Activated CD8-positive, alpha-beta memory T cell treated with anti-CD3 and anti-CD28 coated beads for 1 hour (primary cell): ENCODE measurements at places on chromosomes 3 and 15.

- DNase-seq, result no peak
Observed at GRCh38 chr3:101868534-101869464, 19.5 kb downstream of the NFKBIZ start.

DNA sequence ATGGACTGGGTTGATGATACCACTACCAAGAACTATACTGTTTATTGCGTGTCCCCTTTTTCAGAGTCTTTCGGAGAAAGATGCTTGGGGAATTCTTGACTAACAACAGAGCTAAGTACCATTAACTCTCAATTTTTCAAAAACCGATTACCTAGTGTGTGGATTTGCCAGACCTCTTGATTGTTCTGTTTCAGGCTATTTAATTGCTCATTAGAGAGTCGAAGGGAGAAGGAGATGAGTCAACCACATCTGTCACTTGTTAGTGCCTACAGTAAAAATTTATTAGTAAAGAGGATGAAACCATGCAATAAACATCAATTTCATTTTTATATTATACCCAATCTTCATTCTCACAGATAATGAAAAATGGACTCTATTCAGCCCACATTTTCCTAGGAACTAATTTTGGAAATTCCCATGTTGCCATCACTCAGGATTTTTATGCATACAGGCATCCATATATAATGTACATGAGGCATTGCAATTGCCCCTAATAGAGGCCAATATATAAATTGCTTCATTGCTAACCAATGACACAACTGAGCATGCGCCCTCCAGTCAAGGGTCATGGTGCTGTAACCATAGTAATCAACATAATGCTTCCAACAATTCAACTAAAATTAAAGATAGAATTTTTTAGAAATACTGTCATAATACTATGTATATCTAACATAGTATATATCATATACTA lies 541.7 kb downstream of the TBL1XR1 start:
- DNase-seq, result no peak

GRCh38 chr3:44186712-44187111 lies 55.0 kb upstream of the TOPAZ1 start:
- no peak for DNase-seq

DNA sequence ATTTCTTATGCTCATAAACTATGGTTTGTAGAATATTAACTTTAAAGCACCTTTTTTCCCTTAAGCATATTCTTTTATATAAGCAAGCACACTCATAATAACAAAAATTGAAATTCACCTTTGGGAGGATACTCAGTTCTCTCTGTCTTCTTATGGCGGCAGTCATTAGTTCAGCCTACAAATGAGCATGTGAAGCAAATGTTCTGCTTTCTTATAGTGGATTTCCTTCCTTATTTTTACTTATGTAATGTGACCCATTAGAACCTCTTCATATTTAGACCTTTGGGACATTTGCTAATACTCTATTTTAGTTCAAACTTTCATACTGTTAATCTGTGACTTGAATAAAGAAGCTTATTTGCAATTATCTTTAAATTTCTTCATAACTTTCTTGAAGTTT lies at the start of gene P2RY13:
TSS of gene P2RY13 (minus strand) at position 187 of the 400 bp plus-strand sequence. CDS start at position 166, 21 bp downstream.
- no peak for DNase-seq

DNA sequence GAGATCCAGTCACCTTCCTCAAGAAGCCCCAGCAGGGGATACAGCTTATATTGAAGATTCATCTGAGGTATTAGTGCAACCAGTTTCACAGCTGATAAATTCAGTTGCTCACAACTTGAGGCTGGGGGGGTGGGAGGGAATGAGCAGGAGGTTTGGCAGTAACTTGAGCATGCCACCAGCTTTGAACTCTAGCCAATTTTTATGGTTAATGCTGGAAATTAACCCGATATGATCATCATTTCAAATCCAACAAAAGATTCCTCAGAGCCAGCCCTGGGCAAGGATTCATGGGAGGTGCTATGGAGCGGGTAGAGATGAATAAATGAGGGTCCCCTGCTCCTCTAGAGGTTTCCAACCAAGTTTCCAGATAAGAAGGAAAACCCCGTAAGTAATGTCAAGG lies 73.1 kb upstream of the HES1 start:
- no peak for DNase-seq

- no peak for DNase-seq
Observed at GRCh38 chr15:70835841-70836240, 18.1 kb downstream of the LARP6 start.

DNA sequence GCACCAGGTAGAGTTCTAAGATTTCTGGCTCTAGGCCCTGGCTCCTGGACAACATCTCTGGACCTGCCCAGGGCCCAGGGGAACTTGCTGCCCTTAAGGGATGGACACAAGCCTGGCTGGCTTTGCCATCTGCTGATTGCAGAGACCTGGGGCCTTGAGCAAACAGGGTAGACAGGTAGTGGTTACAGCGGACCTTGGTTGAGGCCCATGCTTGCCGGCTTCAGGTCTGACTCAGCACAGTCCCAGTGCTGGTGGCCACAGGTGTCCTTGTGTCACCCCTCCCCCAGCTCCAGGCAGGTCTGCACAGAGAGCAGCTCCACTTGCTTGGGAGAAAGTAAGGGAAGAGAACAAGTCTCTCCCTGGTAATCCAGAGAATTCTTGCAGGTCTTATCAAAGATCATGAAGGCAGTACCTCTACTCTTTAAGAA lies 15.9 kb upstream of the ACTL6A start:
- DNase-seq, result no peak

GRCh38 chr3:46883054-46883829 lies 5.7 kb downstream of the PTH1R start:
- no peak for DNase-seq

DNA sequence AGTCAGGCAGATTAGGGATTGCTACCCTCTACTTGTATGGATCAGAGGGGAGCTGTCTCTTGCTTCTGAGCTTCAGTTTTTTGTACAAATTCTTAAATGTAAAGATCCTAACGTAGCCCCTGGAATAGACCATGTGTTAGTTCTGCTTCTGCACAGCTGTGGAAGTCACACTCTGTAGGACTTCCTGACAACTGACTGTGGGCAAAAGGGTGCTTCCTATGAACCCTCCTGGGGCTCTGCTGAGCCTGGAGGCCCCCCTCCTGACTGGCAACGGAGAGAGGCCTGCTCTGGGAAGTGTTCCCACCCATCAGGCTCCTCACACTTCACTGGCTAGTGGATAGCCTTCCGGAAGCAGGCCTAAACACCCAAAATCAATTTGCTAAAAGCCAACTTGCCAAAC lies 131.0 kb downstream of the RPLP1 start:
- no peak for DNase-seq

DNA sequence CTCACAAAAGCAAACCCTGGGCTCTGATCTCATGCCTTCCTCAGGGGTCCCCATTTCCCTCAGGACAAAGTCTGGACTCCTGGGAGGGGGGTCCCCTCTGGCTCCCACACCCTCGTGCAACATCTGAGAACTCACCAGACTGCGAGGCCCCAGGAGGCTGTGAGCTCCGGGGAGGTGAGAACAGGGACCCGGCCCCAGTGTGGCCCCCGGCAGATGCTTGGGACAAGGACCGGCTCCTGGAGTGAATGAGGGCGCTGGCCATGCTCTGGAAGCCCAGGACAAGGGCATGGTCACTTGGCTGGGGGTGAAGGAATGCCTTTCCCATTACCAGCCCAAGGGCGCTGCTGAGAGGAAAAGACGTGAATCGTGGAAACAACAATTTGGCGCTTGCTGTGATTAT lies 48.0 kb downstream of the LINGO1 start:
- no peak for DNase-seq

GRCh38 chr3:168813225-168813802 lies 717.6 kb upstream of the GOLIM4 start:
- no peak for DNase-seq

- no peak for DNase-seq
Observed at GRCh38 chr3:59885101-59885500, 835.3 kb upstream of the CFAP20DC start.

GRCh38 chr3:186264608-186265400 lies 97.2 kb downstream of the DGKG start:
- no peak for DNase-seq

DNA sequence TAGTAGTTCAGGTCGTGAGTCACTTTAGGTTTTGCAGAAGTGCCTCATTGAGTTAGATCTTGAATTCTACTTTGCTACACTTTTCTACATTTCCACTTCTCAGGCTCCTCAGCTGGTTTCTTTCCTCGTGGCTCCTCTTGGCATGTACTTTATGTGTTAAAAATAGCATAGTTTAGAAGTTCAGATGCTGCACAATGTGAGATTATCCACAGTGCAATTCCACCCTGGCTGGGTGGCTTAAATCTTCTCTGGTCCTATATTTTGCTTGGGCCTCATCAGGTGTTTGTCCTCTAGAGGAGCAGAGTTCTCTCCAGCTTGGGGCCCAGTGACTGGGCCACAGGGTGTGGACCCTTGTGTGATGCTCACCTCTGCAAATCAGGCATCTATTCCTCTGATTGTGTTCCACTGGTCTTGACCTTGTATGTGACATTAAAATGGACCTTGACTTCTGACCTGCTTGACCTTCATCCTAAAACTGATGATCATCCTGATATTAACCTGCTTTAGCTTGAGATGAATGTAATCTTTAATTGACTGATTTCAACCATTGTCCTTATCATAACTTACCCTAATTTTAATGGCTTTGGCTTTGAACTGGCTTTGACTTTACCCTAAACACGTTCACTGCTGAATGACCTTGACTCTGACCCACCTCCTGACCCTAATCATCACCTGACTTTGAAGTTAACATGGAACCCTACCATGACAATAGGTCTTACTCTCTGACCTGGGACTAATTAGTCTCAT lies 63.9 kb upstream of the ACAD9 start:
- no peak for DNase-seq

- no peak for DNase-seq
Observed at GRCh38 chr3:12884790-12885582, 43.6 kb upstream of the RPL32 start.

DNA sequence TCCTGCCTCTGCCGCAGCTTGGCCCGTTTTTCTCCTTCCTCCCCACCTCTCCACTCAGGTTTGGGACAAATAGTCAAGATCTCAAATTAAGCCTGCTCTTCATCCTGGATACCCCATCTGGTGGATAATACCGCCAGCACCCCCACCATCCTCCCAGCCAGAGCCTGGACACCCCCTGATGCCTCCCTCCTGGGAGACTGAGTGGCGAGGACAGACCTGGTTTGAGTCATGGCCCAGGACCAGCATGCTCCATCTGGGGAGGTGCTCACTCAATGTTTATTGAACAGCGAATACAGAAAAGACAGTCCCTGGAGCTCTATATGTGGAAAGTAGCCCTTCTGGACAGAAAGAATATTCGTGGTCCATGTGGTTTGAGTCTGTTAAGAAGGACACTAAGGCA lies 23.3 kb downstream of the CTSH start:
- no peak for DNase-seq

GRCh38 chr3:186307594-186308221 lies 54.3 kb downstream of the DGKG start:
- no peak for DNase-seq

- no peak for DNase-seq
Observed at GRCh38 chr15:67142092-67142766, 76.8 kb downstream of the SMAD3 start.

- DNase-seq, result no peak
Observed at GRCh38 chr3:111319598-111319997, 222.4 kb upstream of the CD96 start.

DNA sequence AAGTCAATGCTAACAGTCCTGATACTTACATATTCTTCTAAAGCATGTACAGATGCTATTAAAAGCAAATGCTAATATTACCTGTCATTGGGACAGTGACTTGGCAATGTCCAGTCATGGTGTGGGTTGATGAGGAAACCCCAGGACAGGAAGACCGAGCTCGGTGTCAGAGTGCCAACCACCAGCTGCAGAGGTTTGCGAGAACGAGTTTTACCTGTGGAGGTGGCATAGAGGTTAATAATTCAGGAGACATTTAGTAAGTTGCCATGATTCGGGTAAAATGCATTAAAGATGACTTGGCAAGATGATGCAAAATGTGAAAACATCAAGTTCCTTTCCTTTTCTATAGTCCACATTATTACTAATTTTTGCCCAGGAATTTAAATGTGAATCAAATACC lies 94.5 kb downstream of the ABI3BP start:
- no peak for DNase-seq

- DNase-seq, result no peak
Observed at GRCh38 chr3:63936925-63937324, 24.7 kb upstream of the SCAANT1 start.

- DNase-seq, result peak; percentile 17
Observed at GRCh38 chr3:98556164-98557130, 24.7 kb downstream of the GPR15 start.

DNA sequence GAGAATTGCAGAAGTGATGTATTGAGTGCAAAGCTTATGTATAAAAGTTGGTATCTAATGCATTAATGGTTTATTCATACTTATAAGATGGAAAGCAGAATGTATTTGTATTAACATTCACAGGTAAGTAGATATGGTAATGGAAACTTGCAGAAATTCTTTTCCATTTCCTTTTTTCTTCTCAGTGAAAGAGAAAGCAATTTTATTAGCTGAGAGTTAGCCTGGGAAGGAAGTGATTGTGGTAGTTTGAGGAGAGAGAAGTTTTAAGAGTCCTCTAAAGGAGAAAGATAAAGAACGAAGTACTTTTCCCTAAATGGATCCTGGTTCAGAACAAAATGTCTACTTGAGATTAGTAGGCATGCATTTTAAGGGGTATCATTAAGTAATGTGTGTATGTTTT lies 60.1 kb upstream of the OSTN start:
- DNase-seq, result no peak

DNA sequence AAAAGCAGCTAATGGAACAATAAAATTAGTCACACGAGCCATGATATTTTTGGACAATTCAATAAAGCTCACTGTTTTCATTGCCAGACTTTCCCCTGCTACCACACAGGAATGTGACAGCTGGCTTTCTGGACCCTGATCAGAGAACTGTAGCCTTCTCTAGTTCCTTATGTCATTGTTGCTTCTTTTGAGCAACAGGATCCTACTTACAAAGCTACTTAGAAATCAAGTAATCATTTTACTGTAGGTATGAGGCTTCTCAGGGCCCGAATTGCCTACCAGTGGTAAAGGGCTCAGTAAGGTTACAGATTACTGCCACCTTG lies 94.3 kb upstream of the AADACL2 start:
- DNase-seq, result no peak

- DNase-seq, result no peak
Observed at GRCh38 chr15:83358972-83359564, 74.6 kb upstream of the BNC1 start.

DNA sequence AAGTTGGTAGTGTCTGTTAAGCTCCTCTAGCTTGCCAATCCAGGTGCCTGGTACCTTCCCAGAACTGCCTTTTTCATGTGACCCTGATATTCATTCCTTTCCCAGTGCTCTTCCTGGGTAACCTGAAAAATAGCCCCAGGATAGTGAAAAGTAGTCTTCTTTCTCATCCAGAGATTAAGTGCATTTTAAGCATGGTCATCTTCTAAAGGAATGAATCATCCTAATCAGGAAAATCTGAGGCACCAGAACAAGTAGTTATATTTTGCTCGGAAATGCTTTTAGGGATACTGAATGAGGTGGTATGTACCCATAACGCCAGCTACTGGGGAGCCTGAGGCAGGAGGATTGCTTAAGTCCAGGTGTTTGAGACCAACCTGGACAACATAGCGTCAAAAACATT lies 23.1 kb upstream of the PDCD6IP start:
- no peak for DNase-seq
